Fibroblast of skin of right quadriceps (primary cell): ENCODE measurements at places on chromosomes 2 and 18.

GRCh38 chr2:71884303-71885042 is 263.2 kb downstream of the CYP26B1 start:
- peak; percentile 78 for DNase-seq

DNA sequence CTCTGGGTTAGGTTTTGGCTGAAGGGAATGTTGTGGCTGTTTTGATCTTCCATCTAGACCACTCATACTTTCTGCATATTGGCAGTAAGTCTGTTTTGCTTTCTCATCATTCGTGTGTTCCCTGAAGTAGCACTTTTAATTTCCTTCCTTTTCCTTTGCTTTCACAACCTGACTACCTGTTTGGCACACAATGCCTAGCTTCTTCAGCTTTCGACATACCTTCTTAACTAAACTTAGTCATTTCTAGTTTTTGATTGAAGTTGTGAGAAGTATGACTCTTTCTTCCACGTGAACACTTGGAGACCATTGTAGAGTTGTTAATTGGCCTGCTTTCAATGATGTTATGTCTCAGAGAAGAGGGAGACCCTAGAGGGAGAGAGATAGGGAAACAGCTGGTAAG is 123.6 kb upstream of the EPB41L3 start:
- no peak for DNase-seq

DNA sequence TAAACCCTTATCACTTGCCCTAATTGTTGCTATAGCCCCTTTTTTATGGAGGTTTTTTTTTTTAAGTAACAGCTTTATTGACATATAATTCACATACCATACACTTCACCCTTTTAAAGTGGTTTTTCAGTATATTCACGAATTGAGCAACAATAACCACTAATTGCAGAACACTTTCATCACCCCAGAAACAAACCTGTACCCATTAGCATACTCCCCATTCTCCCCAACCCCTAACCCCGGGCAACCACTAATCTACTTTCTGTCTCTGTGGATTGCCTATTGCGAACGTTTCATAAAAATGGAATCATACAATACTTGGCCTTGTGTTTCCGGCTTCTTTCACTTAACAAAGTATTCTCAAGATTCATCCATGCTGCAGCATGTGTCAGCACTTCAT is 213.6 kb downstream of the ATAD2B start:
- no peak for DNase-seq

DNA sequence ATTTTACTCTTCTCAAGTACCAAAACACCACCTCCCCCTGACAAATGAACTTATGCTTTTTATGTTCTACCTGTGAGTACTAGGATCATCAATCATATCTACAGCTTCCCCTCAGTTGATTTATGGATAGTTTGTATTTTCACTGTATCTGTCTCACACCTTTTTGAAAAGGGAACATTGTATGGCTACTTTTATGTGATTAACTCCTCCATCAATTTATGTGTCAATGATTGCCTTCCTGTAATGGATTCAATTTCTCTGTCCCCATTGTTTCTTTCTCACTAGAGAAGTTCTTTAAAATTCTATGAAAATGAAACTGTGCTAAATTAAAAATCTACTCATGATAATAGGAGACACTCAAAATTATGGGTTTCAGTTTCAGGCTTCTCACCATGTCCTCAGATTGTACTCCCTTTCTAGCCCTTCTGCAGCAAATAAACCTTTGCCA is 935.0 kb downstream of the TRIB2 start:
- no peak for DNase-seq

GRCh38 chr2:207288628-207289027 is 122.9 kb upstream of the KLF7 start:
- no peak for DNase-seq

DNA sequence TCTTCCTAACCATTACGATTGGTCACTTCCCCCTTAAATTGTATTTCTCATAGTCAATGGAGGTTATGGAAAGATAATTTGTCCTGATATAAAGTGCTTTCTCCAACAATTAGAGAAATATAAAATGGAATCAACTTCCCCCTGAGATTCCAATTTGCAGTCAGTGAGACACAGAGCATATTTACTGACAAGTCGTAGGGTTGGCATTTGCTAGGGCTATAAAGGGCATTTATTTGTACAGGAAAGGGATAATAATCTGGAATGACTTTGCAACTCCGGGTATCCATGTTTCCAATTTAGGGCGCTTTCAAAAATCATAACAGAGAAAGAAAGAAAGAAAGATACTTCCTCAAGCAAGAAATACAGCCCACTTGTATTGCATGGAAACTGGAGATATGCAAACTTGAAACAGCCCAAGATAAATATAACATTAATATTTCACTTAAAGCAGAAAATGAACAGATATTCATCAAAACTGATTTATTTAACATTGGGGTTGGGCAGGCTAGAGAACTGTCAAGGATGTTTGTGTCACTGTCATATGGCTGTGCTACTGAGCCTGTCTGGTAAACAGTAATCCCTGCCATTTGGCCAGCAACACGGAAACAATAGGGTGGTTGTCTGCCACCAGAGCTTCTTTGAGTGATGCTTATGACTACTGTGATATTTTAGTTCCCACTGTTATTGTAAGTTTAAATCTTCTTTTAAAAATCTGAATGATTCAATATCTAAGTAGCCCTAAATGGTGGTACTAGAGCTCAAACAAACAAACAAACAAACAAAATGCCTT is 621.8 kb downstream of the LRP1B start:
- peak; percentile 15 for DNase-seq

DNA sequence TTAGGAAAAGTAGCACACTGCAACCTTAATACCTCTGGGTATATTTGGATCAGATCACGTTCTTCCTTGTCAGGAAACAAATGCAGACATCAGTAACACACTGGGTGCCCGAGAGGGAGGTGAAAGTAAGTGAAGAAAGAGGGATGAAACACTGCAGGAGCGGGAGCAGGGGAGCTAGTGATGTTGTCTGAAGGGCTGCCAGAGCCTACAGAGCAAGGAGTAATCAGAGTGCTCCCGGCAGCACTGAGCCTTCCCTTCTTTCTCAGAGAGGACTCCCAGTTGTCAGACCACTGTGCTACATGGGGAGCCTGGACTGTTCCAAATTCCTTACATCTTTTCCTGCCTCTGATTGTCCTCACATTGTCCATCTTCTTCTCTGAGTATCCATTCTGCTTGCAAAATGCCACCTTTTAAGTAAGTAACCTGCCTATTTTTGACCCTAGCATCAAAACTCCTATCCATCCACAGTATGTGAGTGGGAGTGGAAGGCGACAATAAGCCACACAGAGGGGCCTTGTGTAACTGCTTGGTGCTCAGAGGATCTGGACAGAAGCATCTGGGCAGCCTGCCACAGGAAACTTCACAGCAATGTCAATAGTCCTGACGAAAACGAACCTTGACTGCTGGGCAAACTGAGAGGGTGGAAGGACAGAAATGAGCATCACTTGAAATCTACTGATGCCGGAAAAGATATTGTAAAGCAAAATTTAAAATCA is 10.8 kb upstream of the NAB1 start:
- no peak for DNase-seq

- DNase-seq: peak; percentile 48
Observed at GRCh38 chr2:19114754-19115231, 243.6 kb downstream of the OSR1 start.
